ENCODE measurements at places on chromosomes 1 and 21.

GRCh38 chr1:26799479-26800142 lies 11.9 kb downstream of the PIGV start:
- DNase-seq, result no peak

- DNase-seq, result no peak
These were observed 32.1 kb upstream of the IGSF3 start for GRCh38 chr1:116699605-116700004.

DNA sequence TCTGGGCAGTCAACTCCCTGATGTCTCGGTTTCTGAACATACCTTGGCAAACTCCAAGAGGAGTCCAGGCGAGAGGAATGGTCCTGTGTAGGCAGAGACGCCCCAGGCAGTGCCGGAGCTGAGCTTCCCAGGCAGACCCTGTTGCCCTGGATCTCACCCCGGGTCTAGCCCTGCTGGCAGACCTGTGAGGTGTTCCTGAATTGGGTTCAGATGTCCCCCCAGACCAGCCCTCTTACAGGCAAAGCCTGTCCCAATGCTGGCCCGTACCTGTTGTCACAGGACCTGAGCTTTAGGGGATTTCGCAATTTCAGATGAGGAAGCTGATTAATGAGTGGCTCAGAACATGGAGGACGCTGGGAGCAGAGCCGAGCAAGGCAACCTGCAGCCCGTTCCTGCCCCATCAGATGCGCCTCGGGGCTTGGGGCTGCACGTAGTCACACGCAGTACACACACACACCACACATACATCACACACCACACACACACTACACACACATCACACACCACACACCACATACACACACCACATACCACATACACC lies 38.5 kb upstream of the PDE9A start:
- DNase-seq, result no peak

GRCh38 chr1:109977225-109977624 lies 7.3 kb upstream of the AHCYL1 start:
- no peak for DNase-seq

DNA sequence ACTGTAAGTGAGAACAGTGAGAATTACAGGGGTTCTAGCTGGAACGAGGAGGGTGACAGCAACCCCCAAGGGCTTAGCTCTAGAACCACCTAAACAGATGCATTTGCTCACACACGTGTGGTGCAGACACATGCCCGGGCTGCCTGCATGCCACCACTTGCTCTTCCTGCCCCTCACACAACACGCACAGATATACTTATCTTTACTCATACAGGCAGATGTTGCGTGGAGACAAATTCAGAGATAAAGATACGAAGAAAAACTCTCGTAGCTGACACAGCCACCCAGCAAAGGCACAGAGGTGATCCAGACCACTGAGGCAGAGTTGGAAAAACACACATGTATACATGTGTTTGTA lies 13.5 kb downstream of the VANGL1 start:
- no peak for DNase-seq

DNA sequence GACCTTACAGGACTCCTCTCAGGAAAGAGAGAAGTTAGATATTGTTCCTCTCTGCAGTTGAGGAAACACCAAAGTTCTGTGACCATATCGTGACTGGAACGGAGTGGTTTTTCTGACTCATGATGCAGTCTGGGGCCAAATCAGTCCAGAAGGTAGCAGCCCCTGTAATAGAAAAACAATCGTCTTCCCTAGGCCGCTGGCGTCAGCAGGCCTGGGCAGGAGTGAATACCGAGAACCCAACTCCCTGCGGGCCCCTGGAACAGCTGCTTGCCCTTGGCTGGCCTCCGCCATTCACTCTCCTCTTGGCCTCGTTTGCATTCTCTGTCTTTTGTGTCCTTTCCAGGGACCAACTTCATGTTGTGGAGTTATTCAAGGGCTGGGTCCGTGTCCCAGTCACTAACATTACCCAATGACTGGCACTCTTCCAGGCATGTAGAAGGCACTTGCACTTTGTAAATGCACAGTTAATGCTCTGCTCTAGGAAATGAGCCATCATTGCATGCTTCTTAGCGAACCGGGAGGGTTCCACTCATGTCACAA lies 10.9 kb upstream of the CD101 start:
- no peak for DNase-seq

GRCh38 chr21:42989816-42990650 lies 15.7 kb downstream of the PKNOX1 start:
- DNase-seq, result no peak

- DNase-seq, result no peak
These were observed 263.2 kb downstream of the PCP4 start for GRCh38 chr21:40130476-40130875.

DNA sequence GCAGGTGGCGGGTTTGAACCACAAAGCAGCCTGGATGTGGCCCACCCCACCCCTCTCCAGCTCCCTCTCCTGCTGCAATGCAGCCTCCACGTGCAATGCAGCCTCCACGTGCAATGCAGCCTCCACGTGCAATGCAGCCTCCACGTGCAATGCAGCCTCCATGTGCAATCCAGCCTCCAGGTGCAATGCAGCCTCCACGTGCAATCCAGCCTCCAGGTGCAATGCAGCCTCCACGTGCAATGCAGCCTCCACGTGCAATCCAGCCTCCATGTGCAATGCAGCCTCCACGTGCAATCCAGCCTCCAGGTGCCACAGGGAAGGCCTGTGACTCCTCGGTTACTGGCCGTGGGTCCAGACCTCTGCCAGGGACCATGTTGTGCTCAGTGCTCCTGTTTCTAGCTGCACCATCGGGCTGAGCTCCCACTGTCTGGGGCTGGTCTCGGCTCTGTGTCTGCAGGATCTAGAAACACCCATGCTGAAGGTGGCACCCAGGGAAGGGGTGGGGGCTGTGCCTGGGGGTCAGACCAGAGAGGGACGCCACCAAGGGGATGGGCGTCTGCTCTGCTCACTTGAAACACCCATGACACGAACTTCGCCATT lies 11.9 kb upstream of the LRRC3 start:
- DNase-seq, result no peak

- DNase-seq, result no peak
These were observed 141.4 kb downstream of the HMGB4 start for GRCh38 chr1:34005309-34005708.

- no peak for DNase-seq
These were observed 12.4 kb downstream of the KLHDC8A start for GRCh38 chr1:205344066-205344928.

DNA sequence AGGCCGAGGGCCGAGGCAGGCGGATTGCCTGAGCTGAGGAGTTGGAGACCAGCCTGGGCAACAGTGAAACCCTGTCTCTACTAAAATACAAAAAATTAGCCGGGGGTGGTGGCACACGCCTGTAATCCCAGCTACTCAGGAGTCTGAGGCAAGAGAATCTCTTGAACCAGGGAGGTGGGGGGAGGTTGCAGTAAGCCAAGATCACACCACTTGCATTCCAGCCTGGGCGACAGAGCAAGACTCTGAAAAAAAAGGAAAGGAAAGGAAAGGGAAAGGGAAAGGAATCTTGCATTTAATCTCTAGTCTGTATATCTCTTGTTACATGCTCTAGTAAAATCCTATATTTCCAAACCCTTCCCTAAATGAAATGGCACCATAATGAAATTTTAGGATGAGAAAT lies 328.3 kb upstream of the ADGRL2 start:
- no peak for DNase-seq

DNA sequence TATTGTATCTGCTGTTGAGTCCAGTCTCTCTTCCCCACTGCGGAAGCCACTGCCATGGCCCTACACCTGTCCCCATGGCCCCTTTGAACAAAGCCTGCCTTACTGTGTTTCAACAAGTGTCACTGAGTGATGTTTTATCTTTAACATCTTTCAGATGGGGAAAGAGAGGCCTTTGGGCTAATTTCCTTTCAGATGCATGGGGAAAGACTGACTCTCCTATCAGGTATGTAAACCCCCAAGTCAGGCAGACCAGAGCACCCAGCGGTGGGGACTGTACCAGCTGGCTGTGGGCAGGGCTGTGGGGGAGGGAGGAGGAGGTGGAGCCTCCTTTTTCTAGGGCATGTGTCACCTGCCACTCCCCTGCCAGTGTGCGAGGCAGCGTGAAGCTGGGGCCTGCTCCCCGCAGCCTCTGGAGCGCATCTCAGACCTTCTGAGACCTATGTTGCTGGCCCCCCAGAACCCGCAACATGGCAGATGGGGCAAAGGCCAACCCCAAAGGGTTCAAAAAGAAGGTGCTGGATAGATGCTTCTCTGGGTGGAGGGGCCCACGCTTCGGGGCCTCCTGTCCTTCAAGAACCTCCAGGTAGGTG lies at the start of gene PLA2G2F:
Gene PLA2G2F (plus strand): TSS at position 363 of the 590 bp plus-strand sequence. CDS start 105 bp downstream, at position 468.
- no peak for DNase-seq

DNA sequence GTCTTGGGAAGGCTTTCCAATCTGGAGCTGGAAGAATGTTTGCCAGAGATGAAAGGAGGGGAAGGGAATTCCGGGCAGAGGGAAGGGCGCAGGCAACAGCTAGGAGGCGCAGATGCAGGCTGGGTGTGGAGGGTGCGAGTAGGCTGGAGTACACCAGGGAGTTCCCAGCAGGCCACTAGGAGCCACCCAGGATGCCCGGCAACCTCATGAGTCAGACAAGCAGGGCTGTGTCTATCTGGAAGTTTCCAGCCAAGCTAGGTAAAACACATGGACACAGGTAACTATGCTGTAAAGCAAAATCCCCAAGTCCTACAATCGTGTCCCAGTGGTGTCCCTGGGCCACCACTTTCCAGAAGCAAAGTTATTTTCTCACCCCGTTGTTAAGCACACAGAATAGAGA lies 990 bp upstream of the NBL1 start:
- no peak for DNase-seq

DNA sequence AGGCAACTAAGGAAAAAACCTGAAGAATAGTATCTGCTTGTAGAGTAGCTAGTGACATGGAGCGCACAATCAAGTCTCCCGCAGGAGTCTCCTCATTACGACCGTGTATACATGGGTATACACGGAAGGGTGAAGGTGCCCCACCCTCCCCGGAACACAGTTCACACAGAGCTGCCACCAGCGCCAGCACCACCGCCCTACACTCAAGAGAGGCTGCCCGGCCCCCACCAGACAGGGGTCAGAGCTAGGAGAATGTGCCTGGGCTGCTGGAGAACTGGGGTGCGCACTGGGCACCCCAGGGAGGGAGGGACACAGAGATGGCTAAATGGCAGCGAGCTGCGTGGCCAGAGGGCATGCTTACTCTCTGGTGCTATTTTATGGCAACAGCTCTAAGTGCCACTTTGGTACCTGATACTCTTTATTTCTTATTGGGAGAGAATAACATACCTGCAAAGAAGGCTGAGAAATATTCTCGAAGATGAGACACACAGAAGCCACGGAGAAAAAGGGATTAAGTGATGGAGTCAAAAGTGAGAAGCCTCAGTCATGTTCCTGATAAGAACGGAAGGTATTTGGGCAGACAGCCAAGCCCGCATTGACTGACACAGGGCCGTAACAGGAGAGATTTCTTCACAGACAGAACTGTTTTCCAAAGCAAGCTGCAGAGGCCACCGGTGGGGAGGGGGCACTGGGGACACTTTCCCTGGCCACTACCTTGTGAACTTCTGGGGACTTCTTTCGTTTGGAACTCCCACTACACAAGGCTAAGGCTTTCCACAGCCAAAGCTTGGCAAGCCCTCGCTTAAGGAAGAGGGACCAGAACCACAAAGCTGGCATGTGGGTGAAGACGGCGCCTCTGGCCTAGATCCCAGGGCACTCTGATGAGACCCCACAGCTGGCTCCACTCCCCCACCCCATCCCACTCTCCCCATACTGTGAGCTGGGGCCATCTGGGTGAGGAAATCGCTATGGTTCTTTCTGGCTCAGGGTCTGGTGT lies 108.0 kb downstream of the PGBD5 start:
- DNase-seq, result no peak

- no peak for DNase-seq
These were observed 11.8 kb downstream of the DRAM2 start for GRCh38 chr1:111127923-111128643.

GRCh38 chr1:101709721-101710120 lies 287.0 kb downstream of the OLFM3 start:
- DNase-seq, result no peak

GRCh38 chr1:1402072-1402900 lies 3.2 kb upstream of the CCNL2 start:
- DNase-seq, result no peak

DNA sequence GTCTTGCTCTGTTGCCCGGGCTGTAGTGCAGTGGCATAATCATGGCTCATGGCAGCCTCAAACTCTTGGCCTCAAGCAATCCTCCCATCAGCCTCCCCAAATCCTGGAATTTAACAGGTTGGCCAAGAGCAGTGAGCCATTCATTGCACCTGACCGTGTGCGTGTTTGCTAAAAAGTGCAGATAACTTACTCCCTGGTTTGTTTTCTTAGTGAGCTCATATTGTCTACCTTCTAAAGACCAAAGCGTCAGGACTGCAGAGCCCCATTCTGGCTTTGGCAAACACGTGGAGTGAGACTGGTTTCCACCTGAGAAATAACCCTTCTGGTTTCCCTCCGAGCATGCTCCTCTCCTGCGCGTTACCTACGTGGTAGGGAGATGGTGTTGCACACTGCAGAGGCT lies 32.2 kb upstream of the CA6 start:
- no peak for DNase-seq

- DNase-seq, result no peak
These were observed 31.6 kb upstream of the ETS2 start for GRCh38 chr21:38774152-38774551.

DNA sequence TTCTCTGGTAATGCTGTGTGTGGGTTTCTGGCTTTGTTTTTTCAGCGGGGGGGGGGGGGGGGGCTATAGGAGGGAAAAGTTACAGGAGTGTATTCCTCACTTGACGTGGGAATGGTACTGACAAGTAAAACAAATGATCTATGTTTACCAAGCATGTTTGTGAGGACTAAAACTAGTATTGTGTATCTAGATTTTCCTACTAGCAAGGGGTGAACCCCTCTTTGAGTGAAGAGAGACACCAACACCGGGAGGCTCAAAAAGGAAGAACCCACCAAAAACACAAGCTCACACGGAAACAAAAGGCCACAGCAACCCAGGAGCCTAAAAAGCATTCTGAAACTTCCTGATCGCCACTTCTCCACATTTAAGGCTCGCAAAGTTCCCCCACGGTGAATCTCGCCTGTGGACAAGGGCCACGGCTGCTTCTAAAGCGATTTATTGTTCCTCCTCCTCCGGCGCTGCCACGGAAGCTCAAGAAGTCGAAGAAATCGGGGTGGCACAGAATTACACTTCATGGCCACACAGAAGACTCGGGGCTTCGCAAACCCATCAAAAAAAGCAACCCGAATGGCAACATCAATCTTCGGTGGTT lies 703 bp downstream of the PUM1 start:
- DNase-seq, result no peak

GRCh38 chr21:46517361-46517760 lies 58.7 kb downstream of the DIP2A start:
- no peak for DNase-seq

GRCh38 chr1:226407199-226407496 lies 745 bp downstream of the PARP1 start:
- no peak for DNase-seq

- DNase-seq, result no peak
These were observed 62.5 kb downstream of the TMCO4 start for GRCh38 chr1:19737104-19737825.

- no peak for DNase-seq
These were observed 32.3 kb upstream of the TARDBP start for GRCh38 chr1:10980094-10980577.
